Fibroblast of the conjunctiva (primary cell): ENCODE measurements at places on chromosomes 1 and 21.

GRCh38 chr1:110770832-110771231 lies 96.1 kb upstream of the KCNA3 start:
- no peak for DNase-seq

GRCh38 chr21:26025536-26026512 lies 144.7 kb downstream of the APP start:
- no peak for DNase-seq

- DNase-seq, result no peak
Measured at GRCh38 chr1:117094841-117095604, 26.5 kb downstream of the TRIM45 start.

- no peak for DNase-seq
Measured at GRCh38 chr1:226048886-226049285, 13.6 kb upstream of the H3-3A start.

- DNase-seq, result no peak
Measured at GRCh38 chr1:105874621-105875020, 1181.9 kb upstream of the PRMT6 start.
